Neural crest cell (in vitro differentiated cells): ENCODE measurements at places on chromosomes 6 and 20.
A peak's percentile ranks its signal among the peaks of the same experiment; 100 is the strongest.

DNA sequence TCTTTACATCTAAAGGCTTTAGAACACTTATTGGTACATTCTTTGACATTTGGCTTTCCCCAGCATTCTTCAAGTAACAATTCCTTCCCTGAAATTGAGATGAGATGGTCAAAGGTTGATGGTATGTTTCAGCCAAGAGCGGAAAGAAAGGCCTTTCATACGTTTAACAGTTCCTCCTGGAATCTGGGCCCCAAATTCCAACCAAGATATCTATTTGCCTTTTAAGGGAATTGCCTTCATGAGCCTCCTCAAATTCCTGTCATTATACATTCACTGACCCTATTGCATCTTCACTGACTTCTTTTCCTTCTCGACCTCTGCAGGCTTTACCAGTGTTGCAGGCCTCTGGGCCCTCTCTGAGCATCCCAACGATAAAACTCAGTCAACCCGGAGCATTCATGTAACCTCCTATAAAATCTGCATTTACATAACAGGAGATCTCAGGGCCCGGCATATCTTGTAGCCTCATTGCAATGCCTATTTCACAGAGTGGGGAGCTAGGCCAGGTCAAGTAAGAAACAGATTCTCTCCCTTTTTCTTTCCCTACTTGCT is 18.3 kb upstream of the WFDC9 start:
- DNase-seq: no peak

DNA sequence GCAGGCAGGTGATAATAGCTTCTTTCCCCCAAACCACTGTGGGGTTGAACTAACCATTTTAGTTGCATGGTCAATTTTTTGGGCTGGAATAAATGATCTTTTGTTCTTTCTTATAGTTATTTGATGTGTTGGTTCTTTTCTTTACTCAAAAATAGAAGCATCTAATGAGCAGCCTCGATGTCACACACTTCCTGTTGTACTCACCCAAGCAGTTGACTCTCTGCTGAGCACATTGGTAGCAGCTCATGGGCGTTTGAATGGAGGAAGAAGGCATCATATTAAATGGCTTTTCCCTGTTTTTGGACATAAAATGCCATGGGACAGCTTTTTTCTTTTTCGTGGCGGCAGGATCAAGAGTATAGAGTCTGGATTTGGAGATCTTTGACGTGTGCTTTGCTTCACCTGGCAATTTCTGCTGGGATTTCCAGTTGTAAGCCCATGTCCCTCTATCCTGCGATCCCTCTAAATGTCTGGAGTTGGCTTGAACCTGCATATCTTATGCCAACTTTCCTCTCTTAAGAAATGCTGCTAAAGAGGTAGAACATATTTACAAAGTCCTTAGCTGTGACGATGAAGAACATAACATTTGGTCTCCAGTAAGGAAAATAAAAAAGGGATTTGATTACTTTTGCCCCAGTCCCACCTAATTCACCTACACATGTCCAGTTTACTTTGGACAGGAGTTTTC is 268.3 kb downstream of the PRL start:
- DNase-seq: no peak

GRCh38 chr20:47167846-47168245 is 188.7 kb downstream of the ZMYND8 start:
- no peak for DNase-seq

DNA sequence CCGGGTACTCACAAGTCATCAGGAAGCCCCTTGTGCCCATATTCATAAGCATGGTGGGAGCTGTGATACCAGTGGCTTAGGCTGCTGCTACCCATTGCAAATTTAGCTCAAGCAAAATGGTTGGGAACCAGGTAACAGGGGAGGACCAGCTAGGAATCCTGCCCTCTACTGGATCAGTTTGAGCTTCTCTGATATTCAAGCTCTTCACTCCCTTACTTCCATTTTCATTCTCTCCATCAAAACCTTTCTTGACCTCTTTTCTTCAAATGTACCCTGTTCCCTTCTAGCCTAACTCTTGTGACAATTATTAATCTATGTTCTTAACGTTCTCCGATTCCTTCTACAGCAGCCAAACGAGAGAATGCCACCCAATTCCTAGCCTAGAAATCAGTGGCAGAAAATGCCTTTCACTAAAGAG is 9.7 kb downstream of the NOL7 start:
- DNase-seq: no peak

GRCh38 chr20:48329031-48329615 is 498.7 kb downstream of the PREX1 start:
- no peak for DNase-seq

GRCh38 chr6:44264154-44265006 is 971 bp downstream of the NFKBIE start:
- no peak for DNase-seq

- DNase-seq: no peak
Observed at GRCh38 chr20:62716198-62716940, 7.7 kb downstream of the NTSR1 start.

DNA sequence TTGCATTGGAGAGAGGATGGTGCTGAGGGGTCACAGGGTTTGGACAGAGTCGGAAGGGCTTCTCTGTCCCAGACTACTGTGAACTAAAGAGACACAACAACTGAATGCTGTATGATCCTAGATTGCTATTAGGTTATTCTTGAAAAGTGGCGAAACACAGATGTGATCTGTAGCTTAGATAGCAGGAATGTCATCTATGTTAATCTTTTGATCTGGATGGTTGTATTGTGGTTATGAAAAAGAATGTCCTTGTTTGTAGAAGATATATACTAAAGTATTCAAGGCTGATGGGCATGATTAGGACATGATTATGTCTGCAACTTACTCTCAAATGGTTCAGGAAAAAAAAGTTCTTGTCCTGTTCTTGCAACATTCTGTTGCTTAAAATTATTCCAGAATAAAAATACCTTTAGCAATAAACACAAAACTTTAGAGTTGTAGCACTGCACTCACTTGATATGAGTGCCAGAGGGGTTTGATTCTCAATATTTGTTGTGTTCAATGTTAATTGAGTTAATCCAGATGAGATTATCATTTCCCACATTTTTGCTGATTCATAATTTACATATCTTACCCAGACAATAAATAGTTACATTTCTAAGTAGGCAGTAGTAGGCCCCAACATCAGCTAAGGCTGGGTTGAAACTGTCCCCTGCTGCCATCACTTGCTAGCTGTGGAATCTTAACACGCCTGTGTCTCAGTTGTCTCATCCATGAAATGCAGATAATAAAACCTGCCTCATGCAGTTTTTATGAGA is 645.2 kb downstream of the KIF16B start:
- DNase-seq: no peak

DNA sequence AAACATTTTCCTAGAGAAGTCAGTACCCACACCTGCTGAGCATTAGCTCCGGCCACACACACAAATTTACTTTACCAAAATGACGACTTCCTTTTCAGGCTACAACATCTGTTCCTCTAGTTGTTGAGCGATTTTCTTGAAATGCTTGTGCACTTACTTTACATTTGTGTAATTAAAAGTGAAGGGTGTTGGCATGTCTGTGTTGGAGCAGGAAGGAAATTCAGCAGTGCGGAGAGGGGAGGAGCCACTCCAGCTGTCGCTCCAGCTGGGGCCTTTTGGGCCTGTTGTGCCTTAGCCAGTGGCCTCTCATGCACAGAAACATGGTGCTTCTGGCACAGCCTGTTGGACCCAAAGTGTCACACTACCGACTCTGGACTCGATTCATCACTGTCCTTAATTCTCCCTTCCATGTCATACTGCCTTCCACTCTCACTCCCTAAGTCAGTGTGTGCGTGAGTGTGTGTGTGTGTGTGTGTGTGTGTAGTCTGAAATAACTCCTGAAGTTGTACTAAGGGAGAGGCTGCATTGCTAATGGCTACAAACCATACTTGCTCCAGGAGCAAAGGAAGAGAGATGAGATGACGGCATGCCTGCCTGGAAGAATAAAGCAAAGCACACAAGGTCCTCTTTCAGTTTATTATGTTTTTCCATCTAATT is 191.8 kb upstream of the ARG1 start:
- DNase-seq: no peak

GRCh38 chr6:105326216-105326615 is 76.7 kb downstream of the PREP start:
- DNase-seq: no peak

- DNase-seq: no peak
Observed at GRCh38 chr6:163776196-163776905, 361.8 kb downstream of the QKI start.

GRCh38 chr6:79838851-79839250 is 108.5 kb downstream of the ELOVL4 start:
- no peak for DNase-seq

GRCh38 chr6:110415086-110415916 is at the start of gene DDO:
Gene DDO, minus strand, starts transcription at chr6:110415575. Its CDS starts 2,113 bp downstream, at chr6:110413462.
- DNase-seq: no peak

DNA sequence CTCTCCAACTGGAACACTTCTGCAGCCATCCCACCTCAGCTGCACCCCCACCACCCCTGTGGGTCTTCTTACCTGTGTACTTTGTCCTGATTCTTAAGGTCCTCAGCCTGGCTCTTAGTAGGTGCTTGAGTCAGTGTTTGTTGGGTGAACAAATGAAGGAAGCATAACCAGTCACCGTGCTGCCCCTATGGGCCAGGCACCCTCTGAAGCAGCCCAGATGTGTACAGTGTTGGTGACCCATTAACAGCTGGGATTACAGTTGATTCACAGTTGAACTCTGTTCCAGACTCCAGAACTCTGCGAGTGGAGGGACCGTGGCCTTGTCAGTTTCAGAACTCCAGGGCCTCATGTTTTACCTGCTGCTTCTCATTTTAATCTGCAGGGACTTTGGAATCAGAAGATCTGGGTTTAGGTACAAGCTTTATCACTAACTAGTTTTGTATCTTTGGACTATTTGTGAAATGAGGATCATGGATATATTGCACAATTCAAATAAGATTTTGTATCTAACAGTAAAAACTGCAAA is 203.8 kb downstream of the TMEM242 start:
- DNase-seq: no peak

- no peak for DNase-seq
Observed at GRCh38 chr6:105748737-105749161, 337.4 kb upstream of the PRDM1 start.

DNA sequence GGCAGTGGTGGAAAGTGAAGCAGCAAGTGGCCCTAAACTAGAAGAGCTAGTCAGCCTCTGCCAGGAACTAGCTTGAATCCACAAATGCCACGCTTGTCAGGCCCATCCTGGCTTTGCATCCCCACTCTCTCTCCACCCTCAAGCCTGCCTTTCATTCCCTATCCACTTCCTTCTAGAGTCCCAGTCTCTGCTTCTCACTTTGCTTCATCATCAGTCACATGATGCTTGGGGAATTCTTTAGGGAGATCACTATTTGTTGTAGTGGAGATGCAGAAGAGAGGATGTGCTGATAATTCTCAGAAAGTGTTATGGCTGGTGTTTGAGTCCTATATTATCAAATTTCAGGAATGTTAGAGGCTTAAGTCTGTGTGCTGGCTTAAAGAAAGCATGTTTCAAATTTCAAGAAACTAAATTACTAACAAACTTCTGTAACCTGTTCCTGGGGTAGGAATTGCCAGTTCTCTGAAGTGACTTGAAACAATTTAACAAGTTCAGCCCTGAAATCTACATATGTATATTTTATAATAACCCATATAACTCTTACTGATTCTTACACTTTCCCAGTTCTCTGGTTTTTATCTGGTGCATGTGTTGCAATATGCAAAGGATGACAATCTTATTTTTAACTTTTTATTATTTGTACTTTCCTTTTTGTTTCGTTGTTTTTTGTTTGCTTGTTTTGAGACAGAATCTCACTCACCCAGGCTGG is 7.5 kb downstream of the TRIM39 start:
- no peak for DNase-seq

DNA sequence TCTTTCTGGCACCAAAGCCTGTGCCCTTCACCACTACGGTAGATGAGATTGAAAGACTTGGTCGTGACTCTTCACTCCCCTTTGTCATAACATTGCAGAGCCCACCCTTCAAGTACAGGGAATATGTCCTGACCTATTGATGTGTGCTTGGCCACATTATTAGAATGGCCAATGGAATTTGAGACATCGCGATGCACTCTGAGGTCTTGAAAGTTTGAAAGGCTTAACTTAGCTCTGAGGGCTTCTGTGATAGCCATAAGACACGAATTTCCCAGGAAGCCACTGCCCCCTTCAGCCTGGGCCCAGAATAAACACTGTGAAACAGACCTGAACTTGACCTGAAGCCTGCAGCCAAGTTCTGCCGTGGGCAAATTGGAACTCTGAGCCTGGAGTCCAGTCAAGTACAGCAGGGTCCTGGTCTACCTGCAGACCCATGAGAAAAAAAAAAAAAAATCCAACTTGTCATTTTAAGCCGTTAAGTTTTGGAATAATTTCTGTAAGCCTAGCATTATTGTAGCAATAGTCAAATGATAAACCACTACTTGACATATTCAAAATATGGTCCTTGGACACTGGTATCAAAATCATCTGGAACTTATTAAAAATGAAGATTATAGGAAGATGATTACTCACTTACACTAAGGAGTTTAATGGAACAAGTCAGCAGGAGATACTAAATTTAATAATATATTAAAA is 36.9 kb upstream of the TRAF3IP2 start:
- DNase-seq: peak; percentile 28

DNA sequence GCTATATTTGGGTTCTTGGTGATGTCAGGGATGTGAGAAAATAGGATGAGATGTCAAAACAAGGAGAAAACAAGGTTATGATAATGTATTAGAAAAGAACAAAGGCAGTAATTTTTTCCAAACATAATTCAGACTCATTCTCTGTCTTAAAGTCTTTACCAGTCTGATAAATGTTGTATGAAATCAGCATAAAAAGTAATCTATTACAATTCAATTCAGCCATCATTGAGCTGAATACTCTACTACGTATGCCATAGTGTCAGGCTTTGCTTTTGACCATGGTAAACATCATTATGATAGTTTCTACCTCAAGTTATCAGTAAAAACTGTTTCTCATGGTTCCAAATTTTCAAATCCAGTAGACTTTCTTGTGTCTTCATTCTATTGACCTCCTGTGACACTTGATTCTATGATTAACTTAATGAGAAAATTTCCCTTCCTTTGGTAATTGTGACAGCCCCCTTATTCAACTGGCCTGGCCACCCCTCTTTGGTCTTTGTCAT is 75.0 kb downstream of the EPHA7 start:
- no peak for DNase-seq

- no peak for DNase-seq
Observed at GRCh38 chr20:57457243-57458095, 66.3 kb downstream of the RBM38 start.

DNA sequence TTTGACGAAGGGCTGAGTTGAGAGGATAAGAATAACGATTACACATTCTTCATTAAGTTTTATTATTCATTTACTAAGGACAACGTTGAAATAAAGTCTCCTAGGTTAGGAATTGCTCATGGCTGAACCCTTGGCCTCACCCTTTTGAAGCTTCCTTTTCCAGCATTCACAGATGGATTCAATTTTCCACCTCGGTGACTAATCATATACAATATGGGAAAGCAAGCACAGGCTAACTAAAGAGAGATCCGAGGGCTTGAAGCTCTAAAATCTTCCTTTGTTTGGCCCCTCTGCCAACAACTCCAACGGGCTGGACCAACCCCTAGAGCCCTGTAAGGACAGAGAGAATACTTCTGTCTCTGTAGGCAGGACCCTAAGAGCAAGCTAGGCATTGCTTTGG is 159.5 kb downstream of the SOD2 start:
- no peak for DNase-seq
